ENCODE measurements at places on chromosomes 2 and 18. TPM values are rescaled to one million over a fixed set of nuclear protein-coding genes. Genes with fewer than 3 reads are reported as not detected.

GALNT14 gene
- total RNA-seq, result 15.9 TPM

CYP27C1 gene
- 2.0 TPM for total RNA-seq

- ATAC-seq, result no peak
Observed at GRCh38 chr18:3458378-3458777, 8.4 kb downstream of the TGIF1 start.

DNA sequence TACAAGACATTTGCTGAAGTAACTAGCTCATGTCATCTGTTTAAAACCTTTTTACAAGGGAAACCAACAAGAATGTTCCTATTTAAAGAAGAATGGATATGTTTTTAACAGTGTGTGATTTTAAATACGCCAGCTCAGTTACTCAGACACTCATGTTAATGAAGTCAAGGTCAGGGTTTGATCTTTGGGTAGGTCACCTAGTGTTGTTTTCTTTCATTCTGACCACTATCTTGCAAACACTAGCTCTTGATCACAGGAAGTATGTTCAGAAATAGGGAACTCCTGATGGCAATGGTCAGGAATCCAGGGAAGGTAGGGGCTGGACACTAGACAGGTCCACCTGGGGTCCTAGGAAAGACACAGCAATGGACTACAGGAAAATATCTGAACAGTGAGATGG is 116.7 kb downstream of the CPS1 start:
- ATAC-seq, result no peak

DNA sequence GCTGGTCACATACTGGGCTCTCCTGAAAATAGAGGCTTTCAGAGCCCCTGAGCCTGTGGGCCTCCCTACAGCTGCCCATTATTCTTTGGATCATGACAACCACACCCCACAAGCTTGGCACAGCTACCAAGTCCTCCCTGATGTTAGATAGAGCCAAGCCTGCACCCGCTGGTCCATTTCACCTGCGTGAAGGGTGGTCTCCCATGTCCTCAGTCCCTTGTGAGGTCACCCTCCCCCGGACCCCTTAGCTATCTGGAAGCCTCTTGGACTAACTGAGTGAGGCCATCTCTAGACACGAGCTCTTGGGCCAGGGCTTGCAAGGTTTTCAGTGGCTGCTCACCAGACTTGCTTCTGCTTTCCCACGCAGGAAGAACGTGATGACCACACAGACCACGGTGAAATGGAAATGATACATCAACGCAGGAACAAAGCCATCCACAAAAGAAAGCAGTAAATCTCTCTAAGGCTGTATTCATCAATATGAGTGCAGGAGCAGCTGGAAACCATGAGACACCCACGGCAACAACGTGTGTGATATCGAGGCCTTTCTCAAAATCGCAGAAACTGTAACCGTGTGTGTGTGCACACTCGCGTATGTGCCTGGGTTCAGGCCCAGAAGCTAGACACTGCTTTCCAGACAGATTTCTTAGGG is 10.1 kb upstream of the MAL start:
- peak; percentile 43 for ATAC-seq

GRCh38 chr2:47040651-47041050 is 114.5 kb downstream of the STPG4 start:
- ATAC-seq, result no peak

DNA sequence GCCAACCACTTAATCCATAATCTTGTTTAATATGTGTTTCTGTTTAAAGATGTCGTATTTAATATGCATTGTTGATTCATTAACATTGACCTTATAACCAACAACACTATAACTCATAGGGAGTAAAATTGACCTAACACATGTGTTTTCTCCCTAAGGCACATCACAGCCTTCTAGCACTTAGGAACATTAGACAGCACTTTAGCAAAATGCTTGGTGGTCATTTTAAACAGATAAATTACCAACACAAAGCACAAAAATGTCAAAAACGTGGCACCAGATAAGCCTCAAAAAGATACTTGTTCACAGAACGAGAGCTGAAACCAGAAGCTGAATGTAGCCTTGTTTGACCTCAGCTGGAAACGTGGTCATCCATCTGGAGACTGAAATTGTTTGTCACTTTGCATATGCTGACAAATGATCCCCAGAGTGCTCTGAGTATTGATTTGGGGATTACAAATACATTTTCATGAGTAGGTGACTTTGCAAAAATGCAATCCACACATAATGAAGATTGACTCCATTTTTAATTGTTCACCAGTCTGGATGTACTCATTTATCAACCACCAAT is 139.2 kb downstream of the CCDC102B start:
- ATAC-seq, result peak; percentile 95
